ENCODE measurements at places on chromosomes 16 and 17. TPM values are rescaled to one million over a fixed set of nuclear protein-coding genes. Genes with fewer than 3 reads are reported as not detected.

BPTF gene
- 85.2 TPM for total RNA-seq

- DNase-seq: no peak
These were observed 2.5 kb downstream of the DHX33 start for GRCh38 chr17:5466295-5466694.

C1QTNF8 gene
- total RNA-seq: not detected

DNA sequence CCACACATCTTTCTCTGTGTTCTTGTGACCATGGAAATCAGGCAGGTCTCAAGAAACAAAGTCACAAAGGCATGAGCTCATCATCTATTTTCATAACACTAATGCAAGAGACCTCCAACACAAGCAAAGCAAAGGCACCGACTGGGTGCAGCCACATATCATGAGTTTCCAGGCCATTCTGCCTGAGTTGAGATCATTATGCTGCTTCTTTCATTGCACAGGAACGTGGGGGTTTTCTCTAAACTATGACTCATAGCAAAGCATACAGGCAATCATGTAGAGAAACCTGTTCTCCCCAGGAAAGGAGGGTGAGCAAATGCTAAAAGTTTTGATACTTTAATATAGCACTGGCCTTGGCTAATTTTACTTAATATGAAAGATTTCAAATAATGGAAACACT lies 60.7 kb downstream of the GRIN2A start:
- no peak for DNase-seq

- no peak for DNase-seq
These were observed 14.1 kb upstream of the SPATA32 start for GRCh38 chr17:45276031-45276430.
